Activated T-cell treated with anti-CD3 and anti-CD28 coated beads for 48 hours (primary cell): ENCODE measurements at places on chromosomes 3 and 15.

DNA sequence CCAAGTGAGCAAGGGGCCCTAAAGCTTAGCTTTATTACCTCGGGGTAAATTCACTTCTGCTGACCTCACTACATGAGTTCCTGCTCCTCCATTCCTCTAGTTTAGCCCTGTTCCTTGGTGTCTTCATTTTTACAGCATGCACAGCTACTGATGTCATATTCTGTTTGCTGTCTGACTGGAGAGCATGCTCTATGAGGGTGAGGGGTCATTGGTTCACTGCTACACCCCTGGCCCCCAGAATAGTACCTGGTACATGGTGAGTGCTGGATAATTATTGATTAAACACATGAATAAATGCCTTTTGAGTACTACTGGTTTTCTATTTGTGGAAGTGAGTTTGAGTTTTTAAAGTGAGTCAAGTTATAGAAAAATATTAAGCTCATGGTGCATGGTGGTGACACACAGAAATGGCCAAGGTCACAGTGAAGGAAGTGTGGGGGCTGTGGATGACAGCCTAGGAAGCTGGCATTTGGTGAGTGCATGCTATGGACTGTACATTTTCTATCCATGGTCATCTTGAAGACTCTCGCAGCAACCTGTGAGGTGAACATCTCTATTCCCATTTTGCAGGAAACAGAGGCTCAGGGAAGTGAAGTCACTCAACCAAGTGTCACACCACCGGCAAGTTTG lies 34.0 kb downstream of the RPLP1 start:
- DNase-seq, result no peak

DNA sequence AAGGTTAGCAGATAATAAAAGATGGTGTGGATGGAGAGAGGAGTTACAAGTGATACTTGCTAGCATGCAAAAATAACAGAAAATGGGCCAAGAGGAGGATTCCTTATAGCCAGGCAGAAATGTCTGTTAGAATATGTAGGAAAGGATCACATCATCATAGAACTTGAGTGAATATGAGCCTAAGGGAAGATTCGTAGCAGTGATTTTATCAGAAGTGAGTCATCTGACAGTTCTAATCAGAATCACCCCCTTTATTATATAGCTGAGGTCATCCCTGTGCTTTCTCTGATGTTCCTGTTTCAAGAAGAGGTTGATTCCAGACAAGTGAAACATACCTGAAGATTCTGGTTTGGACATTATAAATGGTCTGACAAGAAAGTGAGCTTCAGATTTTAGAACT lies 22.9 kb downstream of the EXOG start:
- DNase-seq, result no peak

- DNase-seq, result no peak
Observed at GRCh38 chr3:193688834-193689714, 96.1 kb downstream of the OPA1 start.

DNA sequence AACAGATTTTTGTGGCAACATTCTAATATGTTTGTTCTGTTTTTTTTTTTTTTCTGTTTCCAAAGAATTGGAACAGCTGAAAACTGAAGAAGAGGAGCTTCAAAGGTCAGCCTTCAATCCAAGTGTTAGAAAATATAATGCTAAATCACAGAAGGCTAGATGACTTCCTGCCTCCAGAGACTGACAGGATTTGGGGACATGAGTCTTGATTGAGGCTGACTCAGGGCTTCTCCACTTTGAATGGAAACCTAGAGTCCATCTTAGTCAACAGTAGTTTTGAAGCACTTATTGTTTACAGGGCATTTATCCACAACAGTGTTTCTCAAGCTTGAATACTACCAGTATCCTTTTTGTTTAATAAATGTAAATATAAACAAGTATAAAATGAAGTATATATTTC lies 44.5 kb upstream of the RAD51 start:
- no peak for DNase-seq

DNA sequence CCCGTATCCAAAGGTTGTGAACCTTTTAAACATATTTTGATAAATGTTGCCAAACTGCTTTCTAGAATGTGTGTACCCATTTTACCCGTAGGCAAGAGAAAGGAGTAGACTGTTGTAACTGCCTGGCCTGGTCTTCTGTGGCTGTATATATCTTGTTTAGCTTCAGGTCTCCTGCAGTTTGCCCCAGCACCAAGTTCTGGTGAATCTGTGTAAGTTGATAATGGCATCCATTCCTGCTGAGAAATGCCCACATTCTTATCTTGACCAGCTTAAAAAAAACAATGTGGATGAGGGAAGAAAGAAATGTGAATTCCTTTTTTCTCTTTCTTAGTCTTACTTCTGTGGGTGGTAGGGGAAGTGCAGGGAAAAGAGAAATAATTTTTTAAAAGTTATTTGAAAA lies 53.3 kb upstream of the TLE3 start:
- DNase-seq, result no peak

GRCh38 chr3:122247825-122248185 lies 64.3 kb downstream of the CASR start:
- no peak for DNase-seq

DNA sequence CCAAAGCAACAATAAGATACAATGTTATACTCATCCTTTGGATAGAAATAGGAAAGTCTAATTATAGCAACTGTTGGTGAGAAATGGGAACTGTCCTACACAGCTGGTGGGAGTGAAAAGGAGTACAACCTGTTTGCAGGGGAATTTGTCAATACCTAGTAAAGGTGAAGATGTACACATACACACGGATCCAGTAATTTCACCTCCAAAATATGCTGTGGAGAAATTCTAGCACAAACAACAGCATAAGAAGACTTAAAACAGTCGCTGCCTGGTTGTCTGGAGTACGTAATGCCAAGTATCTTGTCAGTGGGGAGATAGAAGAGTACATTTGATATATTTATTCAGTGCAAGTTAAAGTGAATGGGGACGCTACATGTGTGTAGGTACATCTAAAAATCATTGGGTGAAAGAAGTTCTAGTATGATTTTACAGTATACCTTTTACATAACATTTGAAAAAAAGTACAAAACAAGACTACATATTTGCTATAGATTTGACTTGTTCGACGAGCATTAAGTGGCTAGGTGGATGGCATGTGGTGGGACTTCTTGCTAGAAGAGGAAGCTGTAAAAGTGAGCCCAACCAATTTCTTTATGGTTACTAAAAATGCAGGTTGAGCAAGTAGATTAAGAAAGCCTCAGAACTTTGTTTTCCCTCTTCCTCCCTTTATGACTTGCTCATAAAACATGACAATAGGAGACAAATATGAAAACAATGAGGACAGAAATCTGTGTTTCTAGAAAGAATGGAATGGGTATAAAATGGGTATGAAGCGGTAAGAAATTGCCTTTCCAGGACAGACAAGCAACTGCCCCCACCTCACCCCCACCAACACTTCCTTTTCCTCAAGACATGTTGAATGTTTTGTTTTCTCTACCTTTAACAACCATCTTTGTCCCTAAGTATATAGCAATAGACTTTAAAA lies 50.2 kb upstream of the CCR4 start:
- no peak for DNase-seq

- no peak for DNase-seq
Observed at GRCh38 chr15:35499723-35500122, 46.2 kb downstream of the DPH6 start.

- DNase-seq, result no peak
Observed at GRCh38 chr15:43930079-43930478, 103.3 kb downstream of the WDR76 start.

DNA sequence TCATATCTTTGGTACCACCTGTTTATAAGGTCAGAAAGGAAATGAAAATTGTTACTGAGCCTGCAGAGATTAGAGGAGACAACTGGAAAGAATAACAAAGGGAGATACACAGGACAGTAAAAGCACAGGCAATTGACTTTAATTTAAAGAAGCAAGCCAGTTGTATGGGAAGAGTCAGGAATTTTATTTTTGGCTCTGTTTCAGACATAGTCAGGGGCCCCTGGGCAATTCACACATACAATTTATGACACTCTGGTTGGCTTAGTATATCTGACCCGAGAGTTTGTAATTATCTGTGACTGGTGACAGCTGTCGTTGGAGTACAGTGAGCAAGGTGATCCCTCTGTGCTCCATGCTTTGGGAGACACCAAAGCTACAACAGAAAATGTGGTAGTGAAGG lies 591.9 kb upstream of the NECTIN3 start:
- no peak for DNase-seq

DNA sequence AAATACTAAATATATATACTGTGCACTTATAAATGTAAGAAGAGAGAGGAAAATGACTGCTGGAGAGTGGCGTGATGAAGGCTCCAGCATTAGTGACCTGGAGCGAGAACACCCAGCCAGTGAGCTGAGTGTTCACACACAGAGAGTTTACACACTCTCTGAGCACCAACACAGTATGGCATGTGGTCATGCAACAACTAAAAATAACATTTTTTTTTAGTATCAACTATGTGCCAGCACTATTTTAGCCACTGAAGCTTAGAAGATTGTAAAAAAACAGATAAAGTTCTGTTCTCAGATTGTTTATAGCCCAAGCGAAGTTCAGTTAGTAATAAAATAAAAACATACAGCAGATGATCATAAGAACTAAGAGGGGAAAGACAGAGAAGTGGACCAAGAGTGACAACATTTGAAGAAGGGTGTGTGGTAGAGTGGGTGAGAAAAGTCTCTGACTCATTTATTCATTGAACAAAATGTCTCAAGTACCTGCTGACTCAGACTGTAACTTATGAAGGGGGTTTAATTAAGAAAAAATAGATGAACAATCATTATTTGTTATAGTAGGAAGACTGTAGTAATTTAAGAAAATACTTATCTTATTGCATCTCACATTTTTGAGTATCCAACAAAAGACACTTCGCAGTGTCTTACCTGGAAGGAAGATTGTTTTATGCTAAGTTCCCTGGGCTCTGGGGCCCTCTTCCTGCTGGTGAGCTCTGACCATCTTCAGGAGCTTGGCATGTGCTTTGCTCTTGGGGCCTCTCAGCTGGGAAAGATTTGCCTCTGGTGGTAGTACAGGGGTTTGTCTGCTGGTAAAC lies 43.8 kb downstream of the GAP43 start:
- DNase-seq, result no peak

- DNase-seq, result no peak
Observed at GRCh38 chr3:69647511-69648110, 91.7 kb upstream of the MITF start.

DNA sequence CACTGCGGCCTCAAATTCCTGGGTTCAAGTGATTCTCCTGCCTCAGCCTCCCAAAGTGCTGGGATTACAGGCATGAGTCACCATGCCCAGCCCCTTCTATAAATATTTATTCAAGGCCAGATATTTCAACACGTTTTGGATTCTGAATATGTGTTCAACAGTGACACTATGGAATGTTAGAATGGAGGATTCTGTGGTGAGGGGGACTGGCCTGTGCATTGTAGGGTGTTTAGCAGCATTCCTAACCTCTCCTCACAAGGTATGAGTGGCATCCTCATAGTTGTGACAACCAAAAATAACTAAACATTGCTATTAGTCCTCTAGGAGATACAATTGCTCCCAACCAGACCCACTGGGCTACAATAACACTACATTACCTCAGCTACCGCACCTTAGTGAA lies 104.0 kb upstream of the ATP10A start:
- no peak for DNase-seq

- DNase-seq, result no peak
Observed at GRCh38 chr15:66862111-66862939, 160.3 kb downstream of the SMAD6 start.

GRCh38 chr15:101027920-101028319 lies 108.8 kb downstream of the LRRK1 start:
- no peak for DNase-seq

GRCh38 chr3:110774496-110775265 lies 296.9 kb upstream of the NECTIN3 start:
- no peak for DNase-seq

DNA sequence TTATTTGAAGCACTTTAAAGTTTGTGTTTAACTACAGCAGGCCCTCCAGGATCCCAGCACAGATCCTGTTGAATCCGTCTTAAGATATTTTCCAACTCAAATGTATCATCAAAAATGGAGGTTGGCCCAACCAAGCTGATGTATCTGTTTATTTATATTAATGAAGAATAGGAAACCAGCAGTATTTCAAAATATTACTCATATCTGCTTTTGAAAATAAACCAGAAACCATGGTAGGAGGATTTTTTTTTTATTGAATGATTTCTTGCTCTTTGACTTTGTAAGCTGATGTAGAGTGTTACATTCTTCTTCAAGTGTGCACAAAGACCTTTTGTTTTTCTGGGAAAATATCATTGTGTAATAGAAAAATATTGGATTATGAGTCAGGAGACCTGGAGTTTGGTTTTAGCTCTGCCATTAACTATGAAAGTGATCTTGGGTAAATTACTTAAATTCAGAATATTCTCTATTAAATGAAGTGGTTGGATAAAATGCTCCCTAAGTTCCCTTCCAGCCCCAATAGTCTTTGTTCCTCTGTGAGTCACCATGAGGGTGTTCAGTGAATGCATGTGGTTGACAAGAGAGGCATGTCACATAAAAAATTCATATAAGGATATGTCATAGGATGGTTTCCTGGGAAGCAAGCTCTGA lies 221.3 kb upstream of the GAP43 start:
- no peak for DNase-seq

DNA sequence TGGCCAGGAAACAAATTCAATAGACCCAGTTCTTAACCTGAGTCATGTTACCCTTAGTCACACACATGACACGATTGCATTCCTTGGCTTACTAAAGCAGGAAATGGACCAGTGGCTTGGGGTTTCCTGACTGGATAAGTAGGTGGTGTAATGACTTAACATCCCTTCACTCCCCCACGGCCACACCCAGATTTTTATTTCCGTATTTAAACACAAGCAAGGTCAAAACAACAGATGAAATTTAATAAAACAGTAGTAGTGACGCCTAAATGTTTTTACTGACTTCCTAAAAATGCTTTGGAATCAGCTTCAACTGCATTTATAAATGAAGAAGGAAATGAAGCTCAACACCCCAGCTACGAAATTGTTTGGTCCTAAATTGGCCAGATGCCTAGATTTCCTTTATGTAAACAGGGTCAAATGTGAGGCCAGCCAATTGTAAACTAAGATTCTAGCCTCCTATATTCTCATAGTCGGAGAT lies 324.3 kb downstream of the CHST2 start:
- DNase-seq, result no peak

DNA sequence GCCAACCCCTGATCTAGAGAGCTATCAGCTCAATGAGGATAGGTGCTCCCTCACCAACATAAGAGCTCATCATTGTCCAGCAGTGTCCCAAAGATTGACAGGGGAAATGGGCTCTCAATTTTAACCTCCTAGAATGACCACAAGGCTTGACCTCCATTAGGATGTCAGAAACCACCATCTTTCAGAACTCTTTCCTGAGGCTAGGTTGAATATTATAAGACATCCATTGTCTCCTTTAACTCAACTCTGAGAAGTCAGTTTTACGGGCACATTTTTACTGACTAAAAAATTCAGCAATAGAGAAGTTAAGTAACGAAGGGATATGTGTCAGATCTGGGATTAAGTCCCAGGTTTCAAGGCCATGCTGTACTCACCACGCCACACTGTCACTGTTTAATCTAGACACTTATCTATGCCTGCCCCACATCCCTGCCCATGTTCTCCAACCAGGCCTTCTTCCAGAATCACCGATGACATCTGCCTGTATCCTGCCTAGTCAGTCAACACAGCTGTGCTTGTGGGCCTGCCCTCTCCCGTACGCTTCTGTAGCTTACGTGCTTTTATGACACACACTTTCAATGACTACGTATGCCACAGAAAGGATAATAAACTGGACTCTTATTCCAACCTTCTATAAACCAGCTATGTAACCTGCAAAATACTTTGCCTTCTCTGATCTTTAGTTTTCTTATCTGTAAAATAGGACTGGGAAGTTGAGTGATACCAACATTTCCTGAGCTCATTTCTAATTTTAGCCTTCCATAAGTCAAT lies 17.1 kb upstream of the MUC13 start:
- DNase-seq, result no peak
